ENCODE measurements at places on chromosomes 6 and 20.

GRCh38 chr6:36662380-36662779 is 16.1 kb upstream of the CDKN1A start:
- no peak for DNase-seq

DNA sequence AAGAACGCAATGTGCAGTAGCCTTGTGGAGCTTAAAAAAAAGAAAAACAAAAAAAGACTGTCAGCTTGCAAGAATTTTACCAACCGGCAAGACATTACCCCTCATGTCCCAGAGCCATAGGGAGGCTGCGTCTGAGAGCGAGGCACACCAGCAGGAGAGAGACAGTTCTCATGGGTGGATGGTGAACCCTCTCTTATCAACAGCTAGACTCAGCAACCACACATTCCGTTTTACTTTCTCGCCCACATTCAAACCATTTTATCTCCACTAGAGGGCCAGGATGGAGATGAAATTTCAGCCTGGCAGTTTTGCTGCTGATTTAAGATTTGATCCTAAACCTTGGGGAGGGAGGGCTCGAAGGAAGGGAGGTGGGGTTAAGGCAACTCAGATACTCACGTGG is 247.0 kb downstream of the ATXN1 start:
- no peak for DNase-seq

DNA sequence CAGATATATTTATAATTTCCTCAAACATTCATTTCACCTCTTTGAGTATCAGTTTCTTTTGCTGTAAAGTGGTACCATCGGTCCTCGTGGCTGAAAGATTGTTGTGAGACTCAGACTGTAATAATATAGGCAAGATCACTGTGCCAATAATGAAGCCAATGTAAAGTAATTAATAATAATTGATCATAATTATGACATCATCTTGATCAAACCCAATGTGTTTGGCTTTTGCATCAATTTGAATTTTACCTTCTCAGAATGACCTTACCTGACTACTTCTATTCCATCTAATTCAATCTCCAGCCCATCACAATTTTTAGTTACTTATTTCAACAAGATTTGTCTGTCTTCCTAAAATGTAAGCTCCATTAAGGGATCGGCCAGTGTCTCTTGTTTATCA is 15.8 kb upstream of the MTRF1L start:
- DNase-seq = no peak

DNA sequence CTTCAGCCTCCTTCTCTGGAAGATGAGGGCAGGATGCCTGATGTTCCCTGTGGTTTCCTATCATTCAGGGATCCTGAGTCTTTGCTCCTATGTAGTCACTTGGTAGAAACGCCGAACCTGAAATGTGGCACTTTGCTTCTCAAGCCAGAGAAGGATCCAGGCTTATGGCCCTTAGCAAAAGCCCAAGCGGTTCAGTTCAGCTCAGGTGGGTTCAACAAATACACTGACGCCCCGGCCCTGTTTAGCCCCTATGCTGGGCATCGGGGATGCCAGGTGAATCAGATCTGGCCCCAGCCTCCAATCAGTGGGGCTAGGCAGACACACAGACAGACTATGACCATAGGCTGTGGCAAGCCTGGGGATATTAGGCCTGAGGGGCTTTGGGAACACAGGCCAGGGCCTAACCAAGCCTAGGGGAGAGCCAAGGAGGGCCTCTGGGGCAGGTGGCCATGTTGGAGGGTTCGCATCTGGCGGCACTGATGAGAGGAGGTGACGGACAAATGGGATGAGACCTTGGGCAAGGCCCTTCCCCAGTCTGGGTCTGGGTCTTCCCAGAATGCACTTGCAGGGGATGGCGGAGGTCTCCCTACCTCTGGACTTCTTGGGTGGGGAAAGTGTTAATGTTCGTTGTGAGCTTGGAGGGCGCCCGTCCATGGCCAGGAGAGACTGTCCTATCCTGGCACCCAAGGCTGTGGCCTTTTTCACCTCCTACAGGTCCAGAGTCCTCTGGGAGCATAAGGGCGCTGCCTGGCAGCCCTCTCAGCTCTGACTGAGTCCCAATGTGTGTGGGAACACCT is 17.6 kb upstream of the SRC start:
- no peak for DNase-seq
